ENCODE measurements at places on chromosomes 12 and 14.

DNA sequence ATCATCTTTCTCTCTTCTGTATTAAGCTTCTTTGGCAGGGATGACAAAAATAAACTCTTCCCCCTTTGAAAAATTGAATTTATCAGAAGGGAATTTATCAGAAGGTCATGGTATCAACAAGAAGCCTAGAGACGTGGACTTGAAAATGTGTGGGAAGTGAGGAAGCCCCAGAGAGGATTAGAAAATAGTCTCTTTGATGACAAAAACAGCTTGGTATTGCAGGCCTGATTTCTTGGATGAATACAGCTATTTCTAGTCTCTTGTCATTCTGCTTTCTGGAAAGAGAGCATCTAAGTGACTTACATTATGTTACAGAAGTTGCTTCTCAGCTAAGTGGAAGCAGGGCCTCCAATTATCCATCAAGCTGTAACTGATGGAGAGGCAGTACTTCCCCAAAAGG, 111.1 kb downstream of the KITLG start:
- DNase-seq: no peak

GRCh38 chr14:35406506-35407305, 2.2 kb upstream of the NFKBIA start:
- no peak for DNase-seq

DNA sequence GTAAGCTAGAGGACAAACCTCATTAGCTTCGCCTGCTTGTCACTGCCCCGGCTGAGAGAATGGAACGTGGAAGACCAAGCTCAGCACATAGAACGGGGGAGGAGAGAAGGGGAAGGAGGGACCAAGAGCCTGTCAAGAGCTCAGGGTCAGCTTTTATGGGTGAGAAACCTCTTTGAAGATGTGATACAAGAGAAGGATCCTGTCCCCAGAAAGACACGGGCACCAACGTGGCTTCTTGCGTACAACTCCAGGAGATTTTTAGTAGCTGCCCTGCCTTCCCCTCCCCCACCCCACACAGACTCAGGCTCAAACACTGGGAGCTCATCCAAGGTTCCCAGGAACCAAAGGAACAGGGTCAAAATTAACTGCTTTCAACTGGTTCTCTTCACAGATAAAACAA, 34.7 kb downstream of the APPL2 start:
- DNase-seq: no peak

- no peak for DNase-seq
Observed at GRCh38 chr14:80787876-80788275, 153.7 kb downstream of the CEP128 start.
